ENCODE measurements at places on chromosomes 5 and 9. TPM values are rescaled to one million over a fixed set of nuclear protein-coding genes. Genes with fewer than 3 reads are reported as not detected.

GRCh38 chr9:96031366-96031824 is 155.9 kb downstream of the ERCC6L2 start:
- no peak for DNase-seq

The PAEP gene
- not detected for total RNA-seq

DNA sequence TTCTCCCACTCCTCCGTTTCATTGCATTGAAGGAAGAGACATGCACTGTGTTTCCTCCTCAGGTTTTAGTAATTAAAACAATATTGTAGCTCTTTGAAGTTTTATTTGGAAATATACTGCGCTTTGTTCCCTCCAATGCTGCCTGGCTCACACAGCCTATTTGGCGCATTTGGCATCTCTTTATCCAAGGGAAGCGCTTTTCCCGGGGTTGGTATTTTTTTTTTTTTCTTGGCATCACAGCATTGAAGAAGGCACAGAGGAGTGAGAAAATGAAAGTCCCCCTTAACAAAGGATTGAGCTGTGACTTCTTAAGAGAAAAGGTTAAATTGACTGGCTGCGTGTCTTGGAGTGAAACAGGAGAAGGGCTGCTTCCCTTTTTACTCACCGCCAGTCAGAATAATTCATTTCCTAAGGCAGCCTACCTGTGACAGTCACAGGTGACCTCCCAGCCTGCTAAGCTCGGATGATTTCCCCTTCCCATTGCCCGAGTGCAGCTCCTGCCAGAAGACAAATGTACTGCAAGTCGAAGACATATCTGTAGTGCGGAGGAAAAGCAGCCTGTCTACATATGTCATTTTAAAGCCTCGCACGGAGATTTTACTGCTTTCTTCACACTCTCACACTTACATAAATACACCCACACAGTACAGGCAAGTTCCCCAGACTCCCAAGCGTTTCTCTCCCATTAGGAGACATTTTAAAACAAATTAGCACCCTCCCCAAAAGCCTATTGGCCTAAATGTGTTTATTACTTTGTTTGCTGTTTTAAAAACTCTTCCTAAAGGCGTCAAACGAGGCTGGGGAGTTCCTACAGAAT is 665.5 kb upstream of the ZNF608 start:
- DNase-seq, result no peak

The FREM1 gene
- not detected for total RNA-seq

GRCh38 chr9:108694170-108694569 is 161.6 kb downstream of the ACTL7B start:
- no peak for DNase-seq

The TAF11L10 gene
- not detected for total RNA-seq

DNA sequence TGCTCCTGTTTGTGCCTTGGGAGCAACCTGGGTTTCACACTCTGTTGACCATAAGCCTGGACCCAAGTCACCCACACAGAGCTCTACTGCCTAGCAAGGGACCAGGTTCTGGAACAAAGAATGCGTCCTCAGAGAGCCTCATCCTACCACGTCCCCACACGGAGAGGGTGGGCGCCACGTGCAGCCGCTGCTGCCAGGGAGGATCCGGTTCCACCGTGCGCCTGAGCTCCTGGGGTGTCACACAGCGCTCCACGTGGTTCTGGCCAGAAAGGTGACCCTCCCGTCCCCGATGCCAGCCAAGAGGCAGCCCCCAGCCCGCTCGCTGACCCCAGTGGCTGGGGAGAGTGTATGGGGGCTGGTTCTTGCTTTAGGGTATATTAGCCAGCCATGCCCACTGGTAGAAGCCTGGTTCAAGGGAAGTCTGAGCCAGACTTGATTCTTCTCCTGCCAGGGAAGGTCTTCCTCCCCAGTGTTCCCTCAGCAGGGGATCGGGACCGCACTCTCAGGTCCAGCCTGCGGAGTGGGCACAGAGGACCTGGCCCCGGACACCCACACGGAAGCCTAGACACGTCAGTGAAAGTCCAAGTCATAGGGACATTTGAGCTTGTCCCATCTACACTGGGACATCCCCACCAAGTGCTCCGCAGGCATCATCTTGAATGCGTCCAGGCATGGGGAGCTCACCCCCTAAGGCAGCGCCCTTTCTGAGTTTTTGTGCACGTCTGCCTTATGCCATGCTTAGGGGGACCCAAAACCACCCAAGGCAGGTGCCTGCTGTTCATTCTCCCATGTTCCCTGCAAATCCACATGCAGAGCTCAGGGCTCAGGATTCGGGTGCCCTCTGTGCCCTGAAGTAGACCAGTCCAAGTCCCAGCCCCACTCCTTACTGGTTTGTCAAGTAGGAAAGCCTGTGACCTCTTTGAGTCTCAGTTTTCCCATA is 2.4 kb downstream of the FCN1 start:
- no peak for DNase-seq

- DNase-seq, result no peak
Measured at GRCh38 chr5:7208938-7209337, 187.0 kb upstream of the ADCY2 start.

GRCh38 chr9:110142868-110143481 is 65.0 kb downstream of the C9orf152 start:
- DNase-seq, result no peak

GRCh38 chr9:4540425-4540824 is 50.2 kb downstream of the SLC1A1 start:
- DNase-seq, result no peak

- DNase-seq, result no peak
Measured at GRCh38 chr9:132645711-132646110, 24.1 kb downstream of the DDX31 start.

GRCh38 chr5:113278976-113279375 is 155.8 kb downstream of the TSSK1B start:
- peak; percentile 71 for DNase-seq

DNA sequence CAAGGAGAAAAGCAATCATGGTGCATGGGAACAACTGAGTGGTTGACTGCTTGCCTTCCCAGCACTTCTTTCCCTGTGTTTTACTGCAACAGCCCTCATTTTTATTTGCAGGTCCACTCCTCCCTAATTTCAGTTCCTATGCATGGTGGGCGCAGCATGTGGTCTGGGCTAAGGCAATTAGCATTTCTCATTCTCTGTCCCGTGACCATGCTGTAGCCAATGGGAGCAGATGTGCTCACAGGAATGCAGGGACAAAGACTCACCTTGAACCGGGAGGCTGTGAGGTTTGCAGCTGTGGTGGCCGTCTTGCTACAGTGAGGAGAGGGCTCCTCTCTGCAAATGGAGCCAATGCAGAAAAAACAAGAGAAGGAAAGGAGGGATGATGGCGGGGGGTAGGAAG is 315.5 kb downstream of the SLIT3 start:
- DNase-seq, result no peak

DNA sequence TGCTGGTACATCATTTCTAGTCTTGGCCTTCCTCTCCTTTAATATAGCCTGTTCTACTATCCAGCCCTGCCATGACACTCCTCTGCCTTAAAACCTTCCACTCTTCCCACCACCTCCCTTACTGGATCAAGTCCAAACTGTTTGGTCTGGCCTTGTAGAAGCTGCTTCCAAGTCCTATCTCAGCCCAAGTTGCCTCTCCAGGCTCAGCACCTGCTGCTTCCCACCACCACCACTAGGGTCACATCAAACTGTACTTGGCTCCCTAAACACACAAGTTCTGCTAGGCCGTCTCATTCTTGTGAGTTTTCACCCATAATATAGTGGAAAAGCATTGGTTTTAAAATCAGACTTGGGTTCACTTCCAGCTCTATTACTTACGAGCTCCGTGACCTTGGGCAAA is 1.4 kb downstream of the NDUFA8 start:
- peak; percentile 43 for DNase-seq

The GPR151 gene
- total RNA-seq, result not detected

The PDZD2 gene
- total RNA-seq, result not detected

DNA sequence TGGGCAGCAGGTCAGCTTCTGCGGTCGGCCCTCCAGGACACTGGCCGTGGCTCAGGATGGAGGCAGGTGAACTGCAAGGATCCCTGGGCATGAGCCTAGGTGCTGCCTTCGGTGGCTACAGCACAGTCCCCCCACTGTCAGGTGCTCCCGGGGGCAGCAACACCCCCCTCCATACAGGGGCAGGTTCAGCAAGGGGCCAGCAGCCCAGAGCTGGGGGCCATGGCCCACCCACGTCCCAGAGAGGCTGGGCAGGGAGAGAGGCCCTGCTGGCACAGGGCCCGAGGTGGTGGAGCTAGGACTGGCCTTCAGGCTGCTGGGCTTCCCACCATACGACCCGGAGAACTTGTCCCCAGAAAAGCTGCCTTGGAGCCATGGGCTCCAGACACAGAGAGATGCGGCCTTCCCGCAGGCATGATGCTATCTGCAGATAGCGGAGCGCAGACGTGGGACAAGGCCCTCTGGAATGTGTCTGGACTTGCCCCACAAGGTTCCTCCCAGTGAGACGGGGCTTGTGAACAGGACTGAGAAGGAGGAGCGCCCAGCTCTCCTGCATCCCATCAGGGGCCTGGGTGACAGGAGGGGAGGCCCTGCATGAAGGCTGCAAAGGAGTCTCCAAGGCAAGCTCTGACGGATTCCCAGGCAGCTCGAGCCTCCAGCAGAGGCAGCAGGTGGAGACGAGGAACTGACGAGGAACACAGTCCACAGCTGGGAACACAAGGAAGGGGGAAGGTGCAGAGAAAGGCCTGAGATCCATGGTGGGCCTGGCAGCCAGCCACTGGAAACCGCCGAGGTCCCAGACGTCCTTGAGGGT is 111.1 kb downstream of the VAV2 start:
- DNase-seq, result peak; percentile 29

The LRRC19 gene
- total RNA-seq, result not detected

The CCNJL gene
- total RNA-seq, result 2.0 TPM

GRCh38 chr5:2261004-2261703 is 378.4 kb upstream of the IRX4 start:
- DNase-seq, result no peak

The CCDC187 gene
- total RNA-seq, result not detected

DNA sequence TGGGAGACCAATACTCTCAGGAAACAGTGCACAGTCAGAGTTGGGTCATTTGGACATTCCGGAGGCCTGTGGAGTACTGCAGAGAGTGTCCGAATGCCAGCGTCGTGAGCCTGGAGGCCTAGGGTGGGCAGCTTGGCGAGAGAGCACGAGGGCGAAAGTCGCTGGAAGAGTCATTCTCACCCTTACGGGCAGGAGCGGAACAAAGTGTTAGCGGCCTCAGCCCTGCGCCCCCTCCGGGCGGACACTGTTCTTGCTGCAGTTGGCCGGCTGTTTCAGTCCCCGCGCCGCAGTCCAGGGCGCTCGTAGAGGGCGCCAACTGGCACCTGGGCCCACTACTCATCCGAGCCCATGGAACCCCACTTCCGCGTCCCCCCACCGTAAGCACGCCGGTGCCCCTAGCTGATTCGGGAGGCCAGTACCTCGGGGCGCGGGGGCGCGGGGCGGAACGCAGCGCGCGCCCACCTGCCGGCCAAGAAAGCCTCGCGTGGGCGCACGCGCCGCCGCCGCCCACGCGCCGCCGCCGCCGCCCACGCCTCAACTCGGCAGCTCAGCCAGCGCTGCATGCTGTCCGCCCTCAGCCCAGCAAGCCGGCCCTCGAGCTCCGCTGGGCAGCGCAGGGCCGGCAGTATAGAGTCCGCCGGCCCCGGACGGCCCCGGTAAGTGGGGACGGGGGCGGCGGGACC is 99.7 kb upstream of the CCL21 start:
- peak; percentile 0 for DNase-seq

The DNAJC18 gene
- total RNA-seq, result 11.1 TPM

The LPAR1 gene
- total RNA-seq, result 260 TPM

The IL3 gene
- total RNA-seq, result not detected

The OR1J4 gene
- total RNA-seq, result not detected

DNA sequence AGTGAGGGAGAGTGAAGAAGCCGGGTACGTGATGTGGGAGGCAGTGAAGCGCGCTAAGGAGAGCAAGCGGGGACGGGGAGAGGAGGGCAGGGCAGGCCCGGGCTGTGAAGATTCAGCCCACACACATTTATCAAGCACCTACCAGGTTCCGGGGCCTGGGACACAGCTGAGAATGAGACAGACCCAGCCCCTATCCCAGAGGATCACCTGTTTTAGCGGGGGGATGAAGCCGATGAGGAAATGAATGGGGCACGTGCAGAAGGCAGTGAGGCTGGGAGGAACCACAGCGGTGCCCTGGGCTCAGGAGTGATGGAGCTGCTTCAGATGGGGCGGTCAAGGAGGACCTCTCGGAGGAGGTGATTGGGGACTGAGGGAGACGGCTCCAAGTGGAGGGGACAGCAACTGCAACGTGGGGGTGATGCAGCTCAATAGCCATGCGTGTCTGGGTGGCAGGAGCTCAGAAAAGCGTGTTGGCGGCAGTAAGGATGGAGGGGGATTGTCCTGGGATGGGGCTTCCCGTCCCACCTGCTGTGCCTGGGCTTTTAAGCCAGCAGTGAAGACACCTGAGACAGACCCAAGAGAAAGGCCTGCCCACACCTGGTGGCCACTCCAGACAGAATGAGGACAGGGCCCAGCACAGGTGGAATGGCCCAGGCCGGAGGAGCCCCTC is 77.5 kb upstream of the UNC5A start:
- DNase-seq, result no peak

DNA sequence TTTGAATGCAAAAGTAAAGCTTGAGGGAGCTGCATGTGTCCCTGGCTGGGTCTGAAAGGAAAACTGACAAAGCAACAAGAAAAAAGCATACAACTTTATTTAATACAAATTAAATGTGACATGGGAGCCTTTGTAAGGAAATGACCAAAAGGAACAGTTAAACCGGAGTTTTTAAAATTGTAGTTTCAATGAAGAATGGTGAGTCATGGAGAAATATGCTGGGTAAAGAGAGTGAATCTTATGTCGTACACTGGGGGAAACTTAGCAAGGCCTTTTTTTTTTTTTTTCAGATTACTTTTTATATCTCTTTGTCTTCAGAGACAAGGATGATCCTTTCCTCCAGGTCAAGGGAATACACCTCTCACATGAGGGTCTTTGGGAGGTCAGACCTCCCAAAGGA is 50.1 kb upstream of the FBXL17 start:
- DNase-seq, result peak; percentile 51

The SLC34A1 gene
- total RNA-seq, result not detected

DNA sequence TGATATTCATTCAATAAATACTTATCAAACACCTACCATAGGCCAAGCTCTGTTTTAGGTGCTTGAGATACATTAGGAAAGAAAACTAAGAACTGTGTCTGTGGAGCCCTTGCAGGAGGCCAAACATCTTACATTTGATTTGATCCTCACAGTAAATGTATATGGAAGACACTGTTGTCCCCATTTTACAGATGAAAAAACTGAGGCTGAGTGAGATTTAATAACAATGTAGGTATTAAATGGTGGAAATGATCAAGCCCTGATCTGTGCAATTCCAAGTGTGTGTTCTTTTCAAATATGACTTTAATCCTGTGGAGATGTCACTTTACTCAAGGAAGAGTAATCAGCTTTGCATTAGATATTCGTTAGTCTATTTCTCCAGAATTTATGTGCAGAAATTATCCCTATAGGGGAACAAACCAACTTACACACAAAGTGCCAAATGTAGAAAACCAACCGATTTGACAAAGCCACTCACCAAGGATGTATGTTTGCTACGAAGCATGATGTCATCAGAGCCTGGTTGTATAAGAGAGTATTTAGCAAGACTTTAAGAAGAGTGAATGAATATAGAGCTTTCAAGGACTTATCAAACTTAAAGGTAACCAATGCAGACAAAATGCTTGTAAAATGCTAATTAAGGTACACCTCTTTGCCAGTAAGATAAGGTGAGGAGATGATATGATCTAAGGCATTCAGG is 153.9 kb upstream of the NFIB start:
- no peak for DNase-seq

The GALNT10 gene
- total RNA-seq, result 46.2 TPM
